ENCODE measurements at places on chromosomes 5 and 9.

DNA sequence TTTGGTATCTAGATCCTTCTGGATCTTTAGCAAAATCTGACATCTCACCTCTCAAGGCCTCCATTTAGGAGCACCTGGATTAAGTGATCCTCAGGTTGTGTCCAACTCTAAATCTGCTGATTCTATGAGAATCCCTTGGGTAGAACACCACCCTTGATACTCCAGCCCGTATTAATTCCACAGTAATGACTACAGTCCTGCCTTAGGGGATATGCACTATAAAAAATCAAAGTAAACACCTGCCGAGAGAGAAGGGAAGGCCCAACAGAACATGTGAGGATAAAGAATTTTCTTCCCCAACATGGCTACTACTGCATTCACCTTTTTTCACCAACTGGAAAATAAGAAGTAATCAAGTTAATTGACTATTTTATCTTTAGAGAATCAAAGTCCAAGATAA lies 27.6 kb downstream of the DAP start:
- no peak for DNase-seq

DNA sequence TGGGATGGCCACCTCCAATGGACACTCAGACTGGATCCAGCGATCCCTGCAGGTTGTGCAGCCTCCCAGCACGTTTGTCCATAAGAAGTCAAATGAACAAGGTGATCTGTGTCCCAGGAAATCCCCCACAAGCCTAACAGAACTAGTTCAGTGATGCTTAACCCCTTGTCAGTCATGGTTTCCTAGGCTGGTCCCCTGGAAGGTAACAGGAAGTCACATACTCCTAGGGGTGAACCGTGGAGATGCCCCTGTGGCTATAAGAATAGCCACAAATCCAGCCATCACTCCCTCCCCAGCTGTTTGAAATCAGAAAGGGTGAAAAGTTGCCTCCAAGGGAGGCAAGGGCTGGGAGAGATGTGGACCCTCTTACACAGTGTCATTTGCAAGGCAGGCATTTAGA lies 22.5 kb downstream of the PAX5 start:
- no peak for DNase-seq

- DNase-seq, result peak; percentile 97
These were observed 7.8 kb upstream of the MGAT1 start for GRCh38 chr5:180810210-180810958.

DNA sequence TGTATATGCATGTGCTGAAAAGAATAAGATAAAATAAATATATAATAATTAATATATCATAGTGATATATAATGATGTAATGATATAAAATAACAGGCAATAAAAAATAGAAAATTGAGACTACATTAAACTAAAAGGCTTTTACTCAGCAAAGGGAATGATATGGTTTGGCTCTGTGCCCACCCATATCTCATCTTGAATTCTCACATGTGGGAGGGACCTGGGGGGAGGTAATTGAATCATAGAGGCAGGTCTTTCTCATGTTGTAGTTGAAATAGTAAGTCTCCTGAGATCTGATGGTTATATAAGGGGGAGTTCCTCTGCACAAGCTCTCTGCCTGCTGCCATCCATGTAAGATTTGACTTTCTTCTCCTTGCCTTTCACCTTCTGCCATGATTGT lies 1550.9 kb upstream of the CDH6 start:
- DNase-seq, result no peak

DNA sequence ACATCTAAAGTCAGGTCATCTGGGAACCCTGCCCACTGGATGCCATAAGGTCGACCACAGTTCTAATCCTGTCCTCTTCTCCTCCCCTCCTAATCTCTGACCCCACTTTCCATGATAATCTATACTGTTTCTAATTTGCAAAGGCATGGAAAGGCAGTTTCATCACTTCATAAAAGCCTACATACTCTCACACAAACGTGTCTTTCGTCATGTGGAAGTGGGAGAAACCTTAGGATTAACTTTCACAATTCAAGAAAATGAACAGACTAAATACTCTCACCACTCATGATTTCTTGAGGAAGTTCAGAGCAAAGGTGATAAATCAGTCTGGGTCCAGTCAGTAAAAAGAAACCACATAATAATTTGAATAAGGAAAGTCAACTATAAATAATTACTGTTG lies 5.5 kb downstream of the FANCC start:
- no peak for DNase-seq

GRCh38 chr5:2847608-2848007 lies 96.1 kb upstream of the IRX2 start:
- DNase-seq, result no peak

DNA sequence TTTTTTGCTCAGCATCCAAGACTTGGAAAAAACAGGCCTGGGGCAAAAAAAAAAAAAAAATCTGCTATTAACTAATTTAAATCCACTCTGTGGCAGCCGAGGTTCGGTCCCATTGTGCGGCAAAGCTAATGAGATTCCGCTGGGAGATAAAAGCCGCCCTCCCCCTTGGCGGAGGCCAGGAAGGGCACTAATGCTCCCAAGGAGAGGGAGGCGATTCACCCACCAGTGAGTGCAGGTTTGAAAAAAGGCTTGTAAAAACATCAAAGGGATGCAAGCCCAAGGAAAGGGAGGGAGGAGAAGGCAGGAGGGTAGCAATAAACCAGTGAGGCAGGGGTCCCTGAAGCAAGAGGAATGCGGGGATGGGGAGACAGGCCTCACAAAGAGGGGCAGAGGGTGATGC lies 129.5 kb upstream of the RAPGEF1 start:
- DNase-seq, result no peak

Measured in CD4-positive, alpha-beta T cell treated with Interleukin-12 subunit alpha and Interleukin-12 subunit beta, for 1 hour (primary cell).